RPMI7951 (cell line): ENCODE measurements at places on chromosomes 2 and 18.

DNA sequence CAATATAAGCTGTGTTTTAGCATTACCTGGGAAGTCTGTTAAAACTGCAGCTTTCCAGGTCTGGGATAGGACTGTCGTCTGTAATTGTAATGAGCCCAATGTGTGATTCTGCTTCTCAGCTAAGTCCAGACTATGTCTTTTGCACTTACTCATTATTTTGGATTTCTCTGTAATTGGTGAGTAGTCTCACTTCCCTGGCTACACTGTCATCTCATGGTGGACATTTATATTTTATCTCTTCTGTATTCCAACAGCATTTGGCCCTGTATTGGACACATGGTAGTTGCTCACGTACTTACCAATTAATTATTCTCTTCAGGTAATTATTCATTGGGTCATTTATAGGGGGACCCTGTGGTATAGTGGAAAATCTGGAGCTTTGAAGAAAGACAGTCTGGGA is 28.0 kb downstream of the LHCGR start:
- DNase-seq, result no peak

DNA sequence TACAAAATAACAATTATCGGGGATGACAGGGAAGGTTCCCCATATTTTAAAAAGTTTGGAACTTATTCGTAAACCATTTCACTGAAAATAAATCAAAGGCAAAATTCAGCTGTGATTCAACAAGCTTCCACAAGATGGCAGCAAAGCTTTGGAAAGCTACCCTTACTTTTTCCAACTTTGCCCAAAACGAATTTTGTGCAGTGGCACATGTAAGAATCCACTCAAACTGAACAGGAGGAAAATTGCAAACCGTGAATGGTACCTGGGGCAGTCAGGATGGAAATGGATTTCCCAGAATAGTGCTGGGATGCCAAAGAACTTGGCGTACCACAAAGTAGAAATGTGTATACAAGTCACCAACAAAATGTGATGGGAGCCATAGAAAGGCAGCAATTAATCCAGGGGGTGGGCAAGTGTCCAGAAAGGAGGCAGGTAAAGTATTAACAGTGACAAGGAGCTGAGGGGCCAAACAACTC is 10.7 kb downstream of the RPL31 start:
- DNase-seq, result peak; percentile 43

DNA sequence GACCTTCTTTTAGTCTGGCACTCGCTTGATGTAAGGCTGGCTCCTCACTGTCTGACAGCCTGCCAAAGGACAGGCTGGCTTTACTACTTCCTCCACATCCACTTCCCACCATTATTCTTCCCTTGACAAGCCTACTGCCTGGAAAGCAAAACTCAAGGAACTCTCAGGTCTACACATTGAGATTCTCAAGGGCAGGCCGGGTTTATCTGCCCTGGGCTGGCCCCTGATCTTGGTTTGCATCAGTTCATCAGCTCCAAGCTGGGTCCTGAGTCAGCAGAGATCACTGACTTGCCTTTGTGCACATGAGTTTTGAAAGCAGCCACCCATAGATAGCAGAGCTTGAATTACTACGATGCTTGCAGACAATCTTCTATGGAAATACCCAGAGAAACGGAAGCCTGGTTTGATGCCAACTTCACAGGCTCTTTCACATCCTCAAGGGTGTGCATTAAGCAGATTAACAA is 53.9 kb downstream of the KCTD18 start:
- peak; percentile 55 for DNase-seq

DNA sequence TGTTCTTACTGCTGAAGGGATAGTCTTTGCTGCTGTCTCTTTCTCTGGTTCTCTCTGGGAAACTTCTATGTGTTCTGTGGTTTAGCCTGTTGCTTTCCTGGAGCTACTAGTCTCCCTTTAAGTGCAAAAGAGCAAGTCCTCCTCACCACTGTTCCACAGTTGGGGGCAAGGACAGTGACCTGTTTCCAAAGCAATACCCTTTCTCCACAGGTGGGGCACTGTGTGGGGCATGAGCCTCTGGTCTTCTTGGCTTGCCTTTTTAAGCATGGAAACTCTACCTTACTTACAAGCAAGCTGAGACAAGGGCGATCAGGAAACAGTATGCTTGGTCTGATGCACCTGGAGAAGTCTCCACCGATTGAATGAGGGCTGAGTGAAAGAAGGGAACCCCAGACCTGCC is 156.7 kb downstream of the CPS1 start:
- no peak for DNase-seq
